ENCODE measurements at places on chromosomes 7 and 10.

DNA sequence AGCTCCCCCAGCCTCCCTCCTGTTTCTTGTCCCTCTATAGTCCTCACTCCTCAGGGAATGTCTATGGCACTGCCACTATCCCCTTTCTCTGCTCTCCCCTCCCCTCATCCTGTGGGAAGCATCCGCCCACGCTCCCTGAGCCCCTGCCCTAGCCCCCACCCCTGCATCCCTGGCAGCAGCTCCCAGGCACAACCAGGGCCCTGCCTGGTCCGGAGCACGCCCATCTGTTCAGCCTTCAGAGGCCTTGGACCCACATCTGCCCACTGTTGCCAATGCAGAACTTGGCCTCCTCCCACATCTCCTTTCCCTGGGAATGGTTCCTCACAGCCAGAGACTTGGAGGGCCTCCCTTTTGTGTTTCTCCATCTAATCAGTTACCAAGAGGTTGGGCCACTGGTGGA is 20.4 kb upstream of the TBRG4 start:
- DNase-seq, result peak; percentile 12

GRCh38 chr10:58773341-58773740 is 260.7 kb downstream of the BICC1 start:
- no peak for DNase-seq

DNA sequence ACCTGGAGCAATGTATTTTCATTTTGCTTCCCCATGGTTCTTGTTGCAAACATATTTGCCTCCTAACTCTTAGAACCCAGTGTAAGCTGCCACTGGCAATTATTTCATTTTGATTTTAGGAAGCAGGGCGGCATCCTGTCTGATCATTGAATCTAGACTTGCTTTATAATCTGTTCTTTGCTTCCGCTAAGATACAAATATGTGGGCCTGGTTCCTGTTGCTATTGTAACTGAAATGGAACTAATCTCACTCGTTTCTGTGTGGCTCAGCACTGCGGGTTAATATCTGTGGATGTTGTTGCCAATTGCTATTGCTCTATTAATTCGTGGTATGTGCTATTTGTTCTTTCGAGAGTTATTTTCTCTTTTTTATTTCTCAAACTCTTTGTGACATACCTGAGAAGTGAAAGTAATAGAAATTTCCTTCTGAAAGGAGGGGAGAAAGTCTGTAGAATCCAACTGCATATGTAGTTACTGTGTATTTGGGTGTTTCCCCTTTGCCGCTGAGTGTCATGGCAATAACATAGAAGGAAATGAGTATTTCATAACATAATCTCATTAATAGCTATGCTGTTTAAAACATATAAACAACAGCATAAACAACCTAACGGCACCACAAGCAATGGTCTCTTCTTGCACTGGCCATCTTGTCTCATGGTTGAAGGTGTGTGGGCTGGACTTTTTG is 62.4 kb downstream of the FZD1 start:
- no peak for DNase-seq

GRCh38 chr7:80420876-80421275 is 91.0 kb downstream of the GNAT3 start:
- no peak for DNase-seq

Data from brain (organoid and tissue), 16 donors.